ENCODE measurements at places on chromosomes 4 and X.

GRCh38 chr4:1653776-1654175, 30.3 kb downstream of the FAM53A start:
- DNase-seq, result no peak

DNA sequence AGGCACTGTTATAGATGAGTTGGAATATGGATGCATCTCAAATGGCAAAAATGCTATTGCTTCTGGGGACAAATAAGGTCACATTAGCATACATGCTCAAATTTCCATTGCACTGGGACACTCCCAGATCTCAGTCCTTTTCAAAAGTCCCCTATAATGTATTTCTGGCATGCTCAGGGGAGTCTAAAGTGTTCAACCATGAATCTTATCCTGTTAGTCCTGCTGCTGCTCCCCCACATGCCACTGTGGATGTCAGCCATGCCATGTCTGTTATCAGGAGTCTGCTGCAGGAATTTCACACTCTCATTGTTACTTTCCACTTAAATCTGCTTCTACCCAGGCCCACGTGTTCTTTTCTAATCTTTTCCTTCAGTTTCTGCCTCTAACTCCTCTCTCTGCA, 1000.6 kb downstream of the CCSER1 start:
- DNase-seq, result no peak

DNA sequence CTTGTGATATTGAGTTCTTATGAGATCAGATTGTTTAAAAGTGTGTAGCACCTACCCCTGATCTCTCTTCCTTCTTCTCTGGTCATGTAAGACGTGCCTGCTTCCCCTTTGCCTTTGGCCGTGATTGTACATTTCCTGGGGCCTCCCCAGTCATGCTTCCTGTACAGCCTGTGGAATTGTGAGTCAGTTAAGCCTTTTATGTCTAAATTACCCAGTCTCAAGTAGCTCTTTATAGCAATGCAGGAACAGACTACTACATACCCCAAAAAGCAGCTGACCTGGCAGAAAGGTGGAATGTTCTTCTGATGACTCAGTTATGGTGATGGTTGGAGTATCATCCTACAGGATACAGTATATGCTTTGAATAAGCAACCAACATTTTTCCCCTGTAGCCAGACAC, 11.4 kb upstream of the MCUB start:
- peak; percentile 38 for DNase-seq

DNA sequence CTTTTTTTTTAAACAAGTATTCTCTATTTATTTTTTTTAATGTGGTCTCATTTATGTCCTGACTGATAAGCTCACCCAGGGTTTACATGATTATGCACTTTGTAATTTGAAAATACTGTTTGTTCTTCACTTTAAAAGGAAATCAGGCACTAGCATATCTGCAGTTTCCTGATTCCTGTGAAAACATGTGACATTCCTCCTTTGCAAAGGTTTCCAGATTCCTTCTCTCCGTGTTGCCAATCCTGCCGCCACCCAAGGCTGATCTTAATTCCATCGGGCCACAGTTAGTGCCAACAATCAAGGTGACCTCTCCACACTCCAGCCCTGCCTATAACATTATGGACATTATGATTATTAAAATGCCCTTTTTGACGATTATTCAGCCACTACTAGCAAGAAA, 225.4 kb downstream of the PCDH7 start:
- no peak for DNase-seq

- DNase-seq, result no peak
Measured at GRCh38 chr4:106114270-106114669, 201.7 kb downstream of the TBCK start.

DNA sequence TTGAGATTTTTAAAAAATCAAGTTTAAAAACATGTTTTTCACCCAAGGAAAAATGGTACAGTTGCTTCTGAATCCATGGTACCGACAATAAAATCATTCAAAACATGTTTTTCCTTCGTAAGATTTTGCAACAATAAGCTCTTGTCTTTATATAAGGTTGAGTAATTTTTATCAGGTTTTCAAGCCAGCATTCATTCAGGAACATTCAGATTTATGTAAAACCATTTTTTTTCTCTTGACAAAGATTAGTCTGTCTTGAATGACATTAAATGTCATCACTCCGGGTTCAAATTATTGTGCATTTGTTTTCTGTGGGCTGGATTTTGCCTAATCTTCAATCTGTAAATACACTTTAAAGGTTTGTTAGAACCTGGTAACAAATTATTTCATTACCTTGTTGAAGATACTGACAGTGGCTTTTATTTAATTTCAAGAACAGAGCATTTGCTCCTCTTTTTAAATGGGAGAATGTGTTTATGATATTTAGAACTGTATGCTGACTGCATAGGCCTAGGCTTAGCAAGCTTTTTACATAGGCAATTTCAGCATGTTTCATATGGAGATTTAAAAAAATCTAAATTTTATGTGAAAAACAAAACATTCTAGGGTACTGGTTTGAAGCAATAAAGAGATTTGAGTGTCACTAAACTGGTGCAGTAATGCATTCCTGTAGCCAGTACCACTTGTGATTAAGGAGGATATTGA, 336.4 kb upstream of the HAND2 start:
- DNase-seq, result no peak

- DNase-seq, result no peak
Measured at GRCh38 chr4:40572692-40573310, 56.9 kb downstream of the RBM47 start.

GRCh38 chrX:19897091-19897490, 9.7 kb upstream of the SH3KBP1 start:
- no peak for DNase-seq

- no peak for DNase-seq
Measured at GRCh38 chrX:39718981-39719380, 378.8 kb downstream of the BCOR start.

GRCh38 chrX:107571296-107571998, 56.9 kb upstream of the PRPS1 start:
- DNase-seq, result no peak

GRCh38 chrX:38515291-38515690, 46.1 kb upstream of the TSPAN7 start:
- no peak for DNase-seq

DNA sequence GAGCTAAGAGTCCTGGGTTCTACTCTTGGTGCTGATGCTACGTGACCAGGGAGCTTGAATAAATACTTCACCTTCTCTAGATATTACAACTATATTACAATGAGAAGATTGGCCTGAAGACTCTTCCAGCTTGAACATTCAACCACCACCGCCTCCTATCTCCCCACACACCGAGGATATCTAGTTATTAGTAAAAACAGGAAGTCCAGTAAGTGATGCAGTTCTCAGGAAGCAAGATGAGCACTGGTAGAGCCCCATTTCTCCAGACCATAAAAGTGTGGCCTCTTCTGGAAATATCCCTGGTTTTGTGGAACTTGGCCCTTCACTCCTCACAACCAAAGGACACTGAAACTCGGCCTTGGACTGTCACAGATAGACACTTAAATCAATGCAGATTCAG, 18.5 kb downstream of the PJA1 start:
- DNase-seq, result no peak

GRCh38 chr4:26321373-26322221, 783 bp downstream of the RBPJ start:
- peak; percentile 77 for DNase-seq

GRCh38 chrX:13716455-13716854, 18.0 kb downstream of the TRAPPC2 start:
- no peak for DNase-seq

DNA sequence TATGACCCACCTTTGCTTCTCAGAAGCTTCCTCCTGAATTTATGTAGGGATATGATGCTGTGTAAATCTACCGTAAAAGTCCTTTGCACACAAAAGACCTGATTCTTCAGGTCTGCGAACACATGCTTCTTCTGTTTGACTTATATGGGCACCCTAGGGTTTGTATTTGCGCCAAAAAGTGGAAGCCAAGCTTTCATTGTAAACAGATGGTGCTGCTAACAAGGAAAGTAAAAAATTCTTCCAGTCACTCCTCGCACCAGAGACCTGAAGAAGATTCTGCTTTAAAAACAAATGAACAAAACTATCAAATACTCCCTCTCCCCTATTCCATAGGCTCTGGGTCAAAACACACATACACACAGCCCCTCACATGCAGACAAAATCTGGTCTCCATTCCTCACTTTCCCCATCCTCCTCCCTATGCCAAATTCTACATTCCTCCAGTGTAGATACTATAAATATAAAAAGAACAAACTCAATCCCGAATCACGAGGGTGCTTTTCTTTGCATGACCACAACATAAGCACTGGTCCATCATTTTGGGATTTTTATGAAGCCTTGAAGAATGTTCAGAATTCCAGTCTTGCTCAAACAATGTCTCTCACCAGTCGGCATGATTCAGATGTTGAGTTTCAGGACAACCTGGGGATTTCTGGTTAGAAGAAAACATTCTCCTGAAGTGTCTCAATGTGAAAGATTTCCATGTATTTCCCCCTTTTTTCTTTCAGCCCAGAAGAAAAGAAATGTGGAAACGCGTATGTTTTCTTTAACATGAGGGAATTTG, 125.1 kb downstream of the PALLD start:
- no peak for DNase-seq

GRCh38 chr4:139144161-139144859, 32.7 kb downstream of the ELF2 start:
- DNase-seq, result peak; percentile 63

- DNase-seq, result peak; percentile 91
Measured at GRCh38 chr4:44448521-44449461, at the start of gene KCTD8. TSS of gene KCTD8 (minus strand) at chr4:44448809.

- DNase-seq, result peak; percentile 2
Measured at GRCh38 chr4:96729641-96730040, 889.7 kb downstream of the PDHA2 start.

DNA sequence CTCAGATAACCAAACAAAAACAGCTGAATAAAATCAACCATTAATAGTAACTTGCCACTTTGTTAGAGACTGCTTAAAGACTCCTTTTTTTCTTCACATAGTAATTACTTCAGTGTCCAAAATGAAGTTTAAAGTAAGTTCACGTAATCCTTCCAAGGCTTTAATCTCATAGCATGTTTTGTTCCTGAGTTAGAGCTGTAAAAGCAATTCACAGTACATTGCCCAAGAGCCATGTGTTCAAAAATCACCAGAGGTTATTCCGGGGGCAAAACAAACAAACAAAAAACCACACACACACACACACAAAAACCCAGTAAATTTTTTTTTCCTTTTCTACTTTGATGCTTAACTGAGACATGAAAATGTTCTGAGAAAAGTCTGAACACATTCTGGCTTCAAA, 6.1 kb downstream of the GPR82 start:
- DNase-seq, result no peak

DNA sequence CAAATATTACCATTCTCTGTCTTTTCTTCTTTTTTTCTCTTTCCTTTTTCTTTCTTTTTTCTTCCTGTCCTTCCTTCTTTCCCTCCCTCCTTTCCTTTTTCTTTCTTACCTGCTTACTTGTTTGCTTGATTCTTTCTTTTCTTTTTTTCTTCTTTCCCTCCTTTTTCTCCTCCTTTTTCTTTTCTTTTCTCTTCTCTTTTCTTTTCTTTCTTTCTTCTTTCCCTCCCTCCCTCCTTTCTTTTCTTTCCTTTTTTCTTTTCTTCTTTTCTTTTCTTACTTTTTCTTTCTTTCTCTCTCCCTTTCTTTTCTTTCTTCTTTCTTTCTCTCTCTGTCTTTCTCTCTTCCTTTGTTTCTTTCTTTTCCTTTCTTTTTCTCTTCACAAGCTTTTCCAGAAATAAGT, 697.4 kb upstream of the ADGRL3 start:
- no peak for DNase-seq

DNA sequence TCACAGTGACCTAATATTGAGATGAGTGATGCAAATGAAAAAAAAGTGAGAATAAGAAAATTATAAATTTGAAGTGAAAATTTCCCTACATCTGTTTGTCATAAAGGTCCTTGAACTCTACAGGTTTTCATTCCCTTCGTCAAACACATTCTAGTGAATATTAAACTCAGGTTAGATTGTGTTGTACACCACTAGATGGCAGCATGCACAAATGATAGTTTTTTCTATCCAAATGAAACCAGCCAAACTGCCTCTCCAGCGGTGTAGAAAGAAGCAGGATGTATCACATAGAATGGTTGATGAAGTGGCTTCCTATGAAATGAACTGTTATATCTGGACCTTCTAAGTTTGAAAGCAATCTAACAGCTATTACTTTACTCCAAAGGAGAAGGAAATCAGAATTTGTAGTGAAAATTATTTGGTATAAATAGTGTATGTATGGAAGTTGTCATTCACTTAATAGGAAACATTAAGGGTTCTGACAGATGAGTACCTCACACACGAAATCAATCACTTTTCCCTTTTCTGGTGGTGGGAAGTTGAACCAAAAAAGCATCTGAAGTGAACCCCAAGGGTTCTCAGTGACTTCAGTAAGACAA, 382.7 kb downstream of the UNC5C start:
- peak; percentile 85 for DNase-seq

DNA sequence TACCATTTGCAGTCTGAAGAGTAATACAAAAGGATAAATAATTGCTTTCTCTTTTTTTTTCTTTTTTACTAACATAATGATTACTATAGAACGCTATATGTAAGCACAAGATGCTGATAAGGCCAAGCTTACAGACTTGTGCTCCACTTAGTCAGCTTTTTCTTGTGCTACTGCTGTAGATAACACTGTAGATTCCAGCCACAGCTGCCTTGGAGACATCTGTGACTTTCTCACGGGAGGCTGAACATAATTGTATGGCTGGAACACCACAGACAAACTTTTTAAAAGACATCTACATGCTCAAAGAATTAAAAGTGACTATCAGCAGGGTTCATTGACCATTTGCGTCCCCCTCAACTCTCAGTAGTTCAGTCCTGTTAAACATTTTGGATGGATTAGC, 381.7 kb upstream of the AMOT start:
- no peak for DNase-seq

DNA sequence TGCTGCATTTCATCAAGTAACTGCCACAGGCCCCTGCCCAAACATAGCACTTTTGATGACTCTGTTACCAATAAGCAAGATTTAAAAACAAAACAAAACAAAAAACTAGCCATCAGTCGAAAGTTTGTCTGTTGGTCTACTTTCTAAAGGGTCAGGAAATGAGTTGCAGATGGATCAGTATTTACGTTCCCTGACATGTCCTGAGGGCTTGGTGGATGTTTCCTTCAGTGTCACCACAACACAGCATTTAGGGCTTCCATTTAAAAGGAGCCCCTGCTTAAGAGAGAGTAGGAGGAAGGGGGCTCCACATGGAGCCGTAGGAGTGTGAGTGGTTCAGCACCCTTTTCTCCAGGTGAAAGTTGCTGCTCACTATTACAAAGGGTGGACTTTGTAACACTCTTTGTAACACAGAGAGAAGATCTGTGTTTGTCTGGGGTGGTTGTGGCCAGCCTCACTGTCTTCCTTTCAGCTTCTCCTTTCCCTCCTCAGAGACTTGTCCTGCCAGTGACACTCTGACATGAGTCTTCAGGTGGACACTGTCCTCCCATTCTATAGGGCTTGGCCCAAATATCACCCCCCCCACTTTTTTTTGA, 167.5 kb upstream of the PDE5A start:
- DNase-seq, result no peak

DNA sequence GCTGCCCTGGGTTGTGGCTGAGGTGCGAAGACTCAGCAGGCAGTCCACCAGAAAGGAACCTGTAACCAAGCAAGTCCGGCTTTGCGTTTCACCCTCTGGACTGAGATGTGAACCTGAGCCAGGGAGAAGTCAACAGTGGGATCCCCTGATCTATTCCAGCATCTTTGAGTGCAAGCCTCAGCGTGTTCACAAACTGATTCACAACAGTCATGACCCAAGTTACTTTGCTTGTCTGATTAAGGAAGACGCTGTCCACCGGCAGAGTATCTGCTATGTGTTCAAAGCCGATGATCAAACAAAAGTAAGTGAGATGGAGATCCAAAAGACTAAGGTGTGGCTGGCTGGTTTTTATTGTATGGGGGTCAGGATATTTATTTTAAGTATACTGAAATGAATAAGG, 11.3 kb downstream of the TBC1D1 start:
- no peak for DNase-seq
